ENCODE measurements at places on chromosomes 12 and 14. TPM values are rescaled to one million over a fixed set of nuclear protein-coding genes. Genes with fewer than 3 reads are reported as not detected.

NTS gene
- total RNA-seq: 0.81 TPM

NTF3 gene
- total RNA-seq: not detected

BIN2 gene
- total RNA-seq: 2.8 TPM

PZP gene
- total RNA-seq: not detected

PRIMA1 gene
- 0.40 TPM for total RNA-seq

DNA sequence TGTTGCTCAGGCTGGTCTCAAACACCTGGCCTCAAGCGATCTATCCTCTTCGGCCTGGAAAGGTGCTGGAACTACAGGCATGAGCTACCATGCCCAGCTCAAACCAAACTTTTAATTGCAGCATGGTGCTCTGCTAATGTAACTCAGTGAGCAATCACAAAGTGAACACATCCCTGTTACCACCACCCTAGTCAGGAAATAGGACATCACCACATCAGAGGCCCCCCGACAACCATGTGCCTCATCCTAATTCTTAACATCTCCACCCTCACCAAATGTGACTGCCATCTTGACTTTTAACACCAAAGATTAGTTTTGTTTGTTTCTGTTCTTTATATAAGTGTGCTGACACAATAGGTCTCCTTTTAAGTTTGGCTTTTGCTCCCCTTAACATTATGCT lies 22.8 kb upstream of the SDR39U1 start:
- no peak for DNase-seq
- no peak overlapping the region for H3K27ac ChIP-seq
- no peaks in the 10 kb centered on the region for H3K4me1 ChIP-seq
- H3K27me3 ChIP-seq: no peaks in the 10 kb centered on the region
- no peaks in the 10 kb centered on the region for H3K36me3 ChIP-seq

- no peak overlapping the region for H3K4me3 ChIP-seq
- H3K36me3 ChIP-seq: no peaks in the 10 kb centered on the region
- no peaks in the 10 kb centered on the region for H3K27me3 ChIP-seq
- no peak for DNase-seq
Observed at GRCh38 chr12:58541300-58541690, 379.0 kb downstream of the LRIG3 start.

DNA sequence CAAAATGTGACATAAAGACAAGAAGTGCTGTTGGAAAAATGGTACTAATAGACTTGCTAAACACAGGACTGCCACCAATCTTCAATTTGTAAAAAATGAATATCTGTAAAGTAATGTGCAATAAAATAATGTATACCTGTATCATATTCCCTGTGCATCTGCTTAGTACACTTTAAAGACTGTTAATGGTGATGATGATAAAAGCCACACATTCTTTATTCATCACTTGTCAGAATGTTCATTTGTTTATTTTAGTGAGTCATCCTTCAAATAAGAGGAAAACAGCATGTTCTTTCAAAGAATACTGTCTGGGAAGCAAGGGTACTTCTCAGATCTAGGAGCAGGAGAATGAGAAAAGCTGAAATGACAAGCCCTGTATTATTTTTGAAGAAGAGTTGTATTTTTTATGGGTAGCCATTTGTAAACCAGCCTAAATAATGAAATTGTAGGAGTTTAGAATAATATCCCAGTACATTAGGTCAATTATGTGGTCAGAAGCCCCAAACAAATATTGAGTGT lies 78.3 kb upstream of the PSMA6 start:
- H3K36me3 ChIP-seq: no peaks in the 10 kb centered on the region
- no peaks in the 10 kb centered on the region for H3K27me3 ChIP-seq
- DNase-seq: no peak
- H3K27ac ChIP-seq: no peak overlapping the region
- no peaks in the 10 kb centered on the region for H3K4me1 ChIP-seq
- H3K4me3 ChIP-seq: no peak overlapping the region

GRCh38 chr12:49609875-49610154 lies 4.4 kb upstream of the FAM186B start:
- H3K4me1 ChIP-seq: peaks cover 14% of the 10 kb centered on the region
- no peaks in the 10 kb centered on the region for H3K36me3 ChIP-seq
- no peaks in the 10 kb centered on the region for H3K27me3 ChIP-seq
- no peak overlapping the region for H3K4me3 ChIP-seq
- no peak overlapping the region for H3K27ac ChIP-seq
- no peak for DNase-seq

DNA sequence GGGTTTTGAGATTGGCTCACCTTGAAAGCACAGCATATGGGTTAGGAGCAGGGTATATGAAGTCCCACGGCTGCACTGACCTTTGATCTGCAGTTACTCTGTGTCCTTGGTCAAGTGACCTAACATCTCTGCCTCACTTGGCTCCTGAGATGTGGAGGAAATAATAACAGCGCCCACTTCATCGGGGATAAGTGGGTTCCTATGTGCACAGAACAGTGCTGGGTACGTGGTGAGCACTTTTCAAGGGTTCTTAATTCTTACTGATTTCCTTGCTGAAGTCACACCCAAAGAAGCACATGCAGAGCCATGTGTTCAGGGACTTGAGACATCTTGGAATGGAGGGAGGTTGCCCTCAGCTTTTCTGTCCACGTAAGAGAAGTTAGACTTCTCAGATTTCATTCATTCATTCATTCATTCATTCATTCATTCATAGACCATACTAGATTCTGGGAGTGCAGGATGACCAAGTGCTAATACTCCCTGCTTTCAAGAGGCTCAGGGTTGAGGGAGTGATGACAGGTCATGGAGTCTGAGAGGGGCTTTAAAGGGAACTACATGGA lies 39.4 kb downstream of the ADGRD1 start:
- peaks cover 25% of the 10 kb centered on the region for H3K4me1 ChIP-seq
- peak overlapping the region; percentile 79 for H3K27ac ChIP-seq
- no peak overlapping the region for H3K4me3 ChIP-seq
- DNase-seq: peak; percentile 55

DNA sequence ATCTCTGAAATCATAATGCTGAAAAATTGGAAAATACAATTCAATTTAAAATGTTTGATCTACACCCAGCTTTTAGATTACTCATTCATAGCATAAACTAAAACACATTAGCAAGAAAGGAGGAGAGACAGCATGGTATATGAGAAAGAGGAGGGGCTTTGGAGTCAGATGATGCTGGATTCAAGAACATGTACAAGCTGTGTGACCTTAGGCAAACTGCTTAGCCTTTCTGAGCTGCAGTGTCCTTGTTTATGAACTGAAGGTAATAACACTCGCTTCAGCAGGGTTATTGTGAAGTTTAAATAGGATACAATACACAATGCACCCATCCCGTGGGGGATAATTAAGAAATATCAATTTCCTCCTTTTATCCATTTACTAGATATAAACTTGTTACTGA lies 79.2 kb downstream of the MAP1LC3B2 start:
- no peak overlapping the region for H3K4me3 ChIP-seq
- no peaks in the 10 kb centered on the region for H3K36me3 ChIP-seq
- no peaks in the 10 kb centered on the region for H3K4me1 ChIP-seq
- no peak overlapping the region for H3K27ac ChIP-seq
- DNase-seq: no peak
- no peaks in the 10 kb centered on the region for H3K27me3 ChIP-seq

DNA sequence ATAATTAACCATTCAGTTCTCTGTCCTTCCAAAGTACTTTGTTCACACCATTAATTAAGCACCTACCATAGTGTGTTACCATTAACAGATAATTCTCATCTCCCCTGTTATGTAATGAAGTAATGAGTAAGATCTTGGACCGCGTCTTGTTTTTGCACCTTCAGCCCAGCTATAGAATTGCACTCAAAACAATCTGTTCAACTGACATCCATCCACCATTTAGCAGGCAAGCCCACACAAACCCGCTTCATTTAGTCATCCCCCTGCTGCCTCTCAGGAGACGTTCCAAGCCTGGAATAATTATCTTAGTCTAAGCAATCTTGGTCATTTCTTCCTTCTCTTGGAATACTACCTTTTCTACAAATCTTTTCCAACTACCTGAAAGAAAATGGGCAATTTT lies 74.4 kb downstream of the DUSP16 start:
- no peaks in the 10 kb centered on the region for H3K4me1 ChIP-seq
- no peak overlapping the region for H3K4me3 ChIP-seq
- no peaks in the 10 kb centered on the region for H3K27me3 ChIP-seq
- no peaks in the 10 kb centered on the region for H3K36me3 ChIP-seq
- H3K27ac ChIP-seq: no peak overlapping the region
- DNase-seq: no peak

GRCh38 chr12:94267921-94268471 lies 119.6 kb downstream of the PLXNC1 start:
- H3K36me3 ChIP-seq: no peaks in the 10 kb centered on the region
- no peak for DNase-seq
- no peak overlapping the region for H3K4me3 ChIP-seq

- H3K36me3 ChIP-seq: no peaks in the 10 kb centered on the region
- H3K4me3 ChIP-seq: no peak overlapping the region
- H3K27me3 ChIP-seq: no peaks in the 10 kb centered on the region
- no peak overlapping the region for H3K27ac ChIP-seq
- no peaks in the 10 kb centered on the region for H3K4me1 ChIP-seq
Observed at GRCh38 chr14:65200454-65200853, 98.1 kb upstream of the MAX start.

DNA sequence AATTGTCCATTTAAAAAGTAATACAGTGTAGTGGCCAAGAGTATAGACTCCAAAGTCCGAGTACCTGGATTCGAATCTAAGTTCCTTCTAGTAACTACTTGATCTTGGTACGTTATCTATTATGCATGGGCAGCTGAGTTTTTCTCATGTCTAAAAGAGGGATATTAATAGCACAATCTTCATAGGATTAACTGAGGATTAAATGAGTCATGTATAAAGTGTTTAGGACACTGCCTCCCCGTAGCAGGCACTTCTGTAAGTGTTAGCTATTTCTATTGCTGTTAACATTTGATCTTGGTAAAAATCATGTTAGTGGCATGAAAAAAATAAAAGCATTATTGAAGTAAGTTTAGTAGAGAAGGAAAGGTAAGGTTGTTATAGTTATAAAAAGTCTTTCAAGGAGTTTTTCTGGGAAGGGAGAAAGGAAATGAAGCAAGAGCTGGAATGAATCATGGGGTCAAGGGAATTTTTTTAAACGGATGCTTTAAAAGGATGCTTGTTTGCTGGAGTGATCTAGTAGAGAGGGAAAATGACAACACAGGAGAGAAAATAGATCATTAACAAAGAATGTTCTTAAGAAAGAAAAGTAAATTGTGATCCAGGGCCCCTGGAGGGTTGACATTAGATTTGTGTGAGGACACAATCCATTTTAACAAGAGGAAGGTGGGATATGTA lies 502.2 kb upstream of the USP15 start:
- H3K4me1 ChIP-seq: no peaks in the 10 kb centered on the region
- no peaks in the 10 kb centered on the region for H3K27me3 ChIP-seq
- H3K27ac ChIP-seq: no peak overlapping the region
- H3K36me3 ChIP-seq: no peaks in the 10 kb centered on the region
- H3K4me3 ChIP-seq: no peak overlapping the region

GRCh38 chr14:35553808-35554207 lies 19.8 kb downstream of the INSM2 start:
- H3K27ac ChIP-seq: no peak overlapping the region
- no peaks in the 10 kb centered on the region for H3K27me3 ChIP-seq
- no peak overlapping the region for H3K4me3 ChIP-seq
- H3K4me1 ChIP-seq: peaks cover 3% of the 10 kb centered on the region
- DNase-seq: no peak

- H3K36me3 ChIP-seq: no peaks in the 10 kb centered on the region
- no peak overlapping the region for H3K27ac ChIP-seq
- H3K4me1 ChIP-seq: no peaks in the 10 kb centered on the region
- H3K27me3 ChIP-seq: no peaks in the 10 kb centered on the region
- no peak for DNase-seq
Observed at GRCh38 chr12:96471368-96472050, 17.9 kb upstream of the CFAP54 start.

- no peaks in the 10 kb centered on the region for H3K27me3 ChIP-seq
- H3K36me3 ChIP-seq: no peaks in the 10 kb centered on the region
- no peak overlapping the region for H3K27ac ChIP-seq
- DNase-seq: no peak
- H3K4me3 ChIP-seq: no peak overlapping the region
Observed at GRCh38 chr12:20865873-20866272, 55.4 kb downstream of the SLCO1B3 start.

DNA sequence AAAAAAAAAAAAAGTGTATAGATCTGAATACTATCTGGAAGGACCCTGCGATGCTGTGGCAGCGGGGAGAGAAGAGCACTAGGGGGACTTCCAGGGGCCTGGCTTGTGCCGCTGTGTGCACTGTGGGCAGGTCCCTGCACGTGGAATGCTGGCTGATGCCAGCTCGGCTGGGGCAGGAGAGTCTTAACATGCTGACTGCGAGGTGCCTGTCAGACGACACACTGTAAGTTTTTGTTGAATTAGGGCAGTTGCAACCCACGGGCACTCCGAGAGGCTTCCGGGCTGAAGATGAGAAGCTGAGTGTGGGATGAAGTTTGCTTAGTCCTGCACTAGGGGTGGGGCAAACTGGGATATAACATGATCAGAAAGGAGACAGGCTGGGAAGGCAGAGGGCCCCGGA lies 10.7 kb downstream of the GLT1D1 start:
- no peaks in the 10 kb centered on the region for H3K36me3 ChIP-seq
- no peak overlapping the region for H3K27ac ChIP-seq

DNA sequence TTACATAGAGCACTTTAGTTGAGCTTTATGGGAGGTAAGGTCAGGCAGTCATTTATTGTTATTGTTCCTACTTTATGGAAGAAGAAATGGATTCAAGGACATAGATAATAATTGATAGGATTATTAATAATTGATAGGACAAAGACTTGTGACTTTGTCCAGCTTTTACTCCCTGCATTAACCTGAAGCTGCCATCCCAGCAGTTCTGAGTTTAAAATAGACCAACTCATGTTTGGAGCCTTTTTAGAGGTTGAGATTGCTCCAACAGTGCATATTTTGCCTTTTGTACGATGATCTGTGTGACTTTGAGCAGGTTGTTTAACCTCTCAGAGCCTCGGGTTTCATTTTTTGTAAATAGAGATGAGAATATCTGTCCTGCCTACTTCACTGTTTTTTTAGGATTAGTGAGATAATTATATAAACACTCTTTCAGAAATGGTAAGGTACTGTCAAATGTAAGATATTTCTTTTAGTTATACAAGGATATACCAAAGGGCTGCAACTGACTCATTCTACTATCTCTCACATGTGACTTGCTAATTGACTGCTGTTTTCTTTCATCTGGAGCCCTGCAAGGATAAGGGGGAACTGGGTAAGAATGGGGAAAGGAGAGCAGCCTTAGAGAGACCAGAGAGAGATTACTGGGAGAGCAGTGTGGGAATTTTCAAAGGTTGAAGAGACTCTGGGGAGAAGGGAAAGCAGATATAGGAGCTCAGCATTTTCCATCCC lies 15.3 kb downstream of the WDR20 start:
- no peaks in the 10 kb centered on the region for H3K27me3 ChIP-seq
- H3K36me3 ChIP-seq: no peaks in the 10 kb centered on the region
- H3K4me3 ChIP-seq: no peak overlapping the region
- no peak overlapping the region for H3K27ac ChIP-seq
- no peak for DNase-seq

All from thyroid gland (tissue), 4 donors.